ENCODE measurements at places on chromosomes 5 and 9.

DNA sequence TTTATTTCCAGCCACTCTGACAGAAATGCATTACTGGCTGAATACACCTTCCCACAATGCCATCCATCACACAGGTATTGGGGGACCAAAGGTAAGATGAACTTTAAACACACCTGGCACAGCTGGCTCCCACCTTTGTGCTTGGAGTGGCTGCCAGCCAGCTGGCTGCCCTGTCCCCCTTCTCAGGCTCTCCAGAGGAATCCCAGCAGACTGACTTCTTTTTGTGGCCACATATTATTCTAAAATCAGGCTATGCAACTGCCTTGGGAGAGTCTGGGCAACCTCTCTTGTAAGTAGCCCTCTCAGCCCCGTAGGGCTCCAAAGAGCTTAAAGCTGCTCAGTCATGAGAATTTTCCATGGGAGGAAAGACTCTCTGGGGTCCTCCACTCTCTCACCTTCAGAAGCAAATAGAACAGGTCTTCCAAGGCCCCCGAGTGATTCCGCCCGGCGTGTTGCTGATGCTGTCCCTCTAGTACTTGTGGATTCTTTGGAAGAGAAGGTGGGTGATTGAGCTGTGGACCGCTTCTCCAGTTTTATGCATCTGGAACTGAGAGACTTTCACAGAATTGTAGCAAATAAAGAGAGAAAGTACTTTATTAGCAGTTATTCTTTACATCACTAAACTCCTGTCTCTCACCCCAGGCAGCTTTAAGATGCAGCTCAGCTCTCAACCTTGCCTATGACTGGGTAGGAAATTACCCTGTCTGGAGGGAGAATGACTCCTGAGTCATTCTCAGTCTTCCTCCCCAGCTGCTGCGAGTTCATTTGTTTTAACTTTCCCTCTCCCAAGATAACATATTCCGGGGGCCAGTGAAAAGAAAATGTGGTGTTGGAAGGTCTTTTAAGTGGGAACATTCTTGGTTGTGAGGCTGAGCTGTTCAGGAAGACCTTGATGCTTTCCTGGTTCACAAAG is 159.4 kb upstream of the PITX1 start:
- no peak for DNase-seq

GRCh38 chr5:130068988-130069387 is 164.7 kb downstream of the CHSY3 start:
- DNase-seq, result no peak

GRCh38 chr9:37508135-37508833 is 22.5 kb downstream of the POLR1E start:
- DNase-seq, result no peak

- peak; percentile 42 for DNase-seq
Measured at GRCh38 chr9:109316207-109316640, 4.6 kb downstream of the EPB41L4B start.
